ENCODE measurements at places on chromosomes 4 and X.
A peak's percentile ranks its signal among the peaks of the same experiment; 100 is the strongest.

DNA sequence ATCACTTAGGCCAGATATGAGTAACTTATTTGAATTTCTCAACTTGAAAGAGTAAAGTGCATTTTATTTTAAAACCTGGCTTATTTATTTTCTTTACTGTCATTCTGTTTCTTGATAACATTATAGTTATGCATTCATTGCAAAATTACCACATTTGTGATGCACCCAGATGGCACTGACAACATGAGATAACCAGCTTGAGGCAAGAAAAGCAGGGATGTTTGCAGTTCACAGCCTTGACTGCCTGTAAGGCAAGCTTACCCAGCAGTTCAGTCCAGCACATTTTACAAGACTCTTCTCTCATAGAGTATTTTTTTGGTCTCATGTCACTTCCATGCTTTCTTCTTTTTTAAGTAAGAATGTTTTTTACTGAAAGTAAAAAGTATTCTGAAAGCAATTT, 25.3 kb upstream of the EPGN start:
- DNase-seq, result no peak

DNA sequence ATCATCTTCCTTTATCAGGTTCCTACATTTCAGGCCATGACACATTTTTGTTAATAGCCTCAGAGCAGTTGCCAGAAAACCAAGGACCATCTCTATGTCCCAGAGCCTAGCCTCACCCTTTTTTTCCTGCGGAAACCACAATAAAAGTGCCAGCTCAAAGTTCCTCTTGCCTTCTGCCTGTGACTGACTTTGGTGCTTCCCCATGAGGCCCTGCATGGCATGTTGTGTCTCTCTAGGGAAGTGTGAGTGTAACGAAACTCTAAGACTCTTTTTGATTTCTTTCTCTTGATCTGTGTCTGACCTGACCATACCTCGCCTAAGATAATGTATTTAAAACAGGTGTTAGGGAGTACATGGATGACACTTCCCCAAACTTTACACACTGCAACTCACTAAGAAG, 642.3 kb upstream of the BOD1L1 start:
- DNase-seq, result peak; percentile 56

DNA sequence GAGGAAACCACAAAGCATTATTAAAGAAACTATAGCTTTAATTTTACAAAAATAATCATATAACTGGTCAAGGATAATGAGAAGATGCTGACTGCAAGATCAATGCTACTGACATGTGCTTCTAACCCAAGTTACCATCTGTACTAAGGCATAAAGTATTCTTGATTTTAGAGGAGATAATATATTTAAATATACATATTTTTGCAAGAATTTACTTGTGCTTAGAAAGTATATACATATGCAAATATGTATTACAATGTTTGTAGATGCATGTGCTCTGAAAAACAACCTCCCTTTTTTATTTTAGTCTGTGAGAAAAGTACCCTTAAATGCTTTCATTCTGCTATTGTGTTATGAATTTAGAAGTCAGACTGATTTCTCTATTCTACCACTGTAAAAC, 740.7 kb upstream of the SLIT2 start:
- DNase-seq, result no peak

DNA sequence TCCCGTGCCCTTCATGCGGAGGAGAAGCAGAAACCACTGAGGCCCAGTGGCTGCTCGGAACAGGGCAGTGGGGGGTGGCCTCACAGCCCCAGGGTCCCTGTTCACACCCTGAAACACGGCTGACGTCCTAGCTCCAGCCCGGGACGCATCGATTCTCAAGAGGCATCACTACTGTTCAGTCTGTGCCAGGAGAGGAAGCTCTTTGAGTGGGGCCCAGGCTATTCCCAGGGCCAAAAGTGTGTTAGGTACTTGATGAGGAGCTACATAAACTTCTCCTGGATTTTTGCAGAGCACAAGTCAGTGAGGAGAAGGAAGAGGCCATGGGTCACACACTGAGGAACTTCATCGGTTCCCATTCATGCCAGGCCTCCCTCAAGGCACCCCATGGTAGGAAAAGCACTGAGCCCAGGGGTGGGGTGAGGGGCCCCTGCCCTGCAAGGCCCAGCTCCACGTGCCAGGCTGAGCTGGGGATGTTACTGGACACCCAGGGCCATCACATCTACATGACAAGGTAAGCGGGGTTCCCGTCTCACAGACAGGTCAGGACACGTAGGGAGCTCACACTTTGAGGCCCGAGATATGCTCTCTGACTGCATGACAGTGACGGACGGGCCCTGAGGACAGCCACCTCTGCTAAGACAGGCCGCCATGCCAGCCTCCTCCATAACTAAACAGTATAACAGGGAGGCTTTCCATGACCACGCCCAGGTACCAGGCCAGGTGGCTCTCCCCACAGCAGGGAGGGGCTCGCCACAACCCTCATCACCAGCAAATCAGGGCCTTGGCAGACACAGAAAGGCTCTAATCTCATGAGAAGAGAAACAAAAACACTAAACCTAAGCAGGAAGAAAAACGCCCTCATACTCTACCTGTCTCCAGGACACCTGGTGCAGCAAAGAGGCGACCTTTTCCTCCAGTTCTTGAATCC, 12.4 kb downstream of the TNIP2 start:
- no peak for DNase-seq

DNA sequence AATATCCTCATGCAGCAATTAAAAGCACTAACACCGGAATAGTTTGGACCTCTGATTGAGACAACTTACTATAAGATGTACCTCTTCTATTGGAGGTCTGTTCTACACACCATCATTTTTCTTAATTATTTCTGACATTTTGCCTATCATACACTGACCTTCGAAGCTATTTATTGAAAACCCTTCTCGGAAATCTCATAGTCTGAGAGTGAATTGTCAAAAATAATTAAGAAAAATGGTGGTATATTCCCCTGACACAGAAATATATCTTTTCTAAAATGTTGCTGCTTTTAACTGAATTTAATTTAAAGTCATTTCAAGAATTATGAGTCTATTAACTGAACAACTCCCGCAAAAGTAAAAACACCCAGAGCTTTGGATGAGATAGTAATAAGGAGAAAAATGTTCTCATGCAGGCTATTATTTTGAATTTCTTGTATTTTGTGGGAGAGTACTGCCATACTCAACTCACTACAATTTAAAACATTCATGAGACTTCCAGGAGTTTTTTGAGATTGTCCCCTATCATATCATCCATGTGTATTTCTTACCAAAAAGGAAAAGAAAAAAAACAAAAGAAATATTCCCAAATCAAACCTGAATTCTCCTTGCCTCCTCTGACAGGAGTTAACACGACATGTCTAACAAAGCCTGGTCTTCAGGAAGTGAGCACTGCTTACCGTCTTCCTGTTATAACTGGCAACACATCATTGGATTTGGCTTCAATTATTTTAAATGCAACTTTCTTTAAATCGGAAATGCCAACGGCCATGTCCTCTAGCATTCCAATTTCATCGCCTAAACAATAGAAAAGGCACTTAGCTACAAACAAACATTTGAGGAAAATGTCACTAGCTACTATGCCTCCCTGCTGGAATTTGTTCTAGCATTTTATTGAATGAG, 485.3 kb downstream of the IL15 start:
- DNase-seq, result no peak

DNA sequence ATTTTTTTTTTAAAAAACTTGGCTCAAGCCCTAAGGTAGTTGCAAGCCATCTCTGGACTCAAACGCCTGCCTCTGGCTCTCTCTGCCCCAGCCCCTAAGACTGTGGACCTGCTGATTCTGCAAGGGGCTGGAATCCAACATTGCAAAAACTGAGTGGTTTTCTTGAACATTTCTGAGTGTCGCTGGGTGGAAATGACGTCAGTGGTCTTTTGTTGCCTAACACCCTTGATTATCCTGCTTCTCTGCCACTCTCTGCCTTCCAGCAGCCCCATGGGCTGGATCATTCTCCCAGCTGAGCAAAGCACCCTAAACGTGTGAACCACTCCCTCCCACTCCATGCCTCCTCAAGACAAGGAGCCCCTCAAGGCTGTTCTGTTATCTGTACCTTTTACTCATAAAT, 16.6 kb downstream of the BST1 start:
- peak; percentile 62 for DNase-seq

- no peak for DNase-seq
Measured at GRCh38 chr4:151153585-151153984, 54.2 kb downstream of the RPS3A start.

DNA sequence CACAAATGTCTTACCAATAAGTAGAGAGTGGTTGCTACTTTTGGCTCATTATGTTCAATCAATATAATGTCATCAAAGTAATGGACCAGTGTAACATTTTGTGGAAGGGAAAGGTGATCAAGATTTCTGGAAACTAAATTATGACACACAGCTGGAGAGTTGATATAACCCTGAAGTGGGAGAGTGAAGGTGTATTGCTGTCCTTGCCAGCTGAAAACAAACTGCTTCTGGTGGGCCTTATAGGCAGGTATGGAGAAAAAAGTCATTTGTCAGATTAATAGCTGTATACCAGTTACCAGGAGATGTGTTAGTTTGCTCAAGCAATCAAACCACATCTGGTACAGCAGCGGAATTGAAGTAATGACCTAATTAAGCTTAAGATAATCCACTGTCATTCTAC, 17.3 kb upstream of the GUCY1B1 start:
- DNase-seq, result no peak

- DNase-seq, result peak; percentile 65
Measured at GRCh38 chr4:111959222-111959621, 186.0 kb upstream of the FAM241A start.

- DNase-seq, result no peak
Measured at GRCh38 chr4:87251106-87251505, 30.7 kb upstream of the KLHL8 start.

- DNase-seq, result no peak
Measured at GRCh38 chrX:124441971-124442590, 95.7 kb downstream of the SH2D1A start.

DNA sequence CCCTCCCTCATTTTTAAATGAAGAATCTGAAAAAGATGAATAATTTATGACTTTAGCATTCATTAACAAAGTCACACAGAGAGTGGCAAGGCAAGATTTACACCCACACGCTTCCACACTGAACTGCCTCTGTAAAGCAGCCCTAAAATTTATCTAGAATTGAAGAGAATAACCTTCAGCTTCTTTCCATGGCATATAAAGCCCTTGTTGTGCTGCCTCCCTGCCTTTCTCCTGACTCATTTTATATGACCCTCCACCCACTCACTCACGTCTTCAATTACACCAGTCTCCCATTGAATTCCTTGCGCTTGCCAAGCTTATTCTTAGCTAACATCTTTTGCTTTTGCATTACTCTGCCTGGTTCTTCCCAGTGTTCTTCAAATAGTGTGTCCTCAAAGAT, 2649.3 kb downstream of the PCDH7 start:
- no peak for DNase-seq

GRCh38 chr4:167688660-167689142, 403.6 kb upstream of the ANXA10 start:
- no peak for DNase-seq

DNA sequence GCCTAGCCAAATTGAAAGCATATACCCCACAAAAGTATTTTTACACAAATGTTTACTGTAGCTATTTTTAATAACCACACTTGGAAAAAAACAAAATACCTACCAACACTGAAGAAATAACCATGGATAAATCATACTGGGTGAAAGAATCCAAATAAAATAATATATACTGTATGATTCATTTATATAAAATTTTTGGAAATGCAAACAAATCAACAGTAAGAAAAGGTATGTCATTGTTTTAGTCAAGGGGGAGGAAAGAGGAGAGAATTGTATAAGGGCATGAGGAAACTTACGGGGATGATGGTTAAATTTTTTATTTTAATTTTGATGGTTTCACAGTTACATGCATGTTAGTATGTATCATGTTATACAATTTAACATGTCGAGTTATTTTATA, 557.8 kb downstream of the TECRL start:
- DNase-seq, result no peak

DNA sequence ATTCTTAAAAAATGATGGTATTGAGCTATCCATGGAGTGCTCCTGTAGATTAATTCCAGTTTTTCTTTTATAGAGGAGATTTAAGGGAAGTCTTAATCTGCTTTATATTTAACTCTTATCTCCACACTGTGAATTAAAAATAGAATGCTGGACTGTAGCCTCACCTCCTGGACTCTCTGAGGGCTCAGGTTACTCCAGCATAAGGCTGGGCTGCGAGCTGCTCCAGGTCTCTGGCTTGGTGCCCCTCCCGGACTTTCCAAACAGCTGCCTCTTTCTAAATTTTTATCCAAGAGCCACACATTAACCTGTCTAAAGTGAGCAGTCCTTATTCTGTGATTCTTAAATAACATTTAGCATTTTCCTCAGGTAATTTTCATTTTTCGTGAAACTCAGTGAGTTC, 218.7 kb upstream of the JADE1 start:
- no peak for DNase-seq

DNA sequence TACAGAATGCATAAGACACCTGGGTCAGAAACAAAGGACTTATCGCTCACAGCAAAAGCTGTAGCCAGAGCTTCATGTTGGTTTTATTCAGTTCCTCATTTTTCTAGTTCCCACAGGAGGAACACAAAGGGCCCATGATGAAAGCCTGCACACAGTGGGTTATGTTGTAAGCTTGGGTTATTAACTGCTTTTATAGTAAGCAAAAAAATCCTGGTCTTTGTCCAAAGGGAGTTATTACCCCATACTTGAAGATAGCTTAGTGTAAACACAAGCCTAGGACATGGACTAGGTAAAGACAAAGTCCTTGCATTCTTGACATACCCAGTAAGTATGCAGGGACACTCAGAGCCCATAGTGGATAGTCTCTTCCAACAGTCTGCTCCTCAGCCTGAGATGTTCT, 11.7 kb downstream of the BBS12 start:
- peak; percentile 88 for DNase-seq

- DNase-seq, result no peak
Measured at GRCh38 chrX:15207994-15208393, 61.9 kb downstream of the ASB9 start.

All from inflammatory macrophage treated with lipopolysaccharide for 1 hour (primary cell).